ENCODE measurements at places on chromosomes 3 and 15.

GRCh38 chr3:186826410-186826975 lies 16.0 kb upstream of the ADIPOQ start:
- DNase-seq: no peak

- no peak for DNase-seq
Measured at GRCh38 chr3:158091531-158091930, 14.7 kb downstream of the SHOX2 start.

GRCh38 chr15:66880380-66881155 lies 178.5 kb downstream of the SMAD6 start:
- no peak for DNase-seq

GRCh38 chr3:190076136-190076535 lies 44.6 kb downstream of the P3H2 start:
- no peak for DNase-seq

GRCh38 chr3:71783152-71783551 lies 1.8 kb downstream of the PROK2 start:
- DNase-seq: no peak

GRCh38 chr15:38750786-38751185 lies 186.2 kb upstream of the RASGRP1 start:
- DNase-seq: no peak

GRCh38 chr3:88987776-88988175 lies 119.6 kb upstream of the EPHA3 start:
- DNase-seq: no peak

DNA sequence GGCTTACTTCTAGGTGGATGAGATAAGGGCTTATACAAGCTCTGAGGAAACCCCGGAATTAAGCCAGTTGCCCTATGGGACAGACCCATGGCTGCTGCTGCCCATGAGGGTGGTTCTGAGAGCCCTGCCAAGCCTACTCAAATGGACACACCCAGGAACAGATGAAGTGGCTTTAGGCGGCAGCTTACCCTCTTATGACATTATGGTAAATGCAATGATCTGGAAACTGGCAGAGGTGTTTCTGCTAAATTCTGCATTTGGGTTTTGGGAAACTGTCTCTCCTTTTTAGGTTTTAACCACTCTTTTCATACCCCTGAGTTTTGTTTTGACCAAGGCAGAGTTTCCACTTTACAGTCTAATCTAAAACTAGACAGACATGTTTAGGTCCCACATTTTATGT lies 9.0 kb upstream of the ZBED2 start:
- DNase-seq: no peak

DNA sequence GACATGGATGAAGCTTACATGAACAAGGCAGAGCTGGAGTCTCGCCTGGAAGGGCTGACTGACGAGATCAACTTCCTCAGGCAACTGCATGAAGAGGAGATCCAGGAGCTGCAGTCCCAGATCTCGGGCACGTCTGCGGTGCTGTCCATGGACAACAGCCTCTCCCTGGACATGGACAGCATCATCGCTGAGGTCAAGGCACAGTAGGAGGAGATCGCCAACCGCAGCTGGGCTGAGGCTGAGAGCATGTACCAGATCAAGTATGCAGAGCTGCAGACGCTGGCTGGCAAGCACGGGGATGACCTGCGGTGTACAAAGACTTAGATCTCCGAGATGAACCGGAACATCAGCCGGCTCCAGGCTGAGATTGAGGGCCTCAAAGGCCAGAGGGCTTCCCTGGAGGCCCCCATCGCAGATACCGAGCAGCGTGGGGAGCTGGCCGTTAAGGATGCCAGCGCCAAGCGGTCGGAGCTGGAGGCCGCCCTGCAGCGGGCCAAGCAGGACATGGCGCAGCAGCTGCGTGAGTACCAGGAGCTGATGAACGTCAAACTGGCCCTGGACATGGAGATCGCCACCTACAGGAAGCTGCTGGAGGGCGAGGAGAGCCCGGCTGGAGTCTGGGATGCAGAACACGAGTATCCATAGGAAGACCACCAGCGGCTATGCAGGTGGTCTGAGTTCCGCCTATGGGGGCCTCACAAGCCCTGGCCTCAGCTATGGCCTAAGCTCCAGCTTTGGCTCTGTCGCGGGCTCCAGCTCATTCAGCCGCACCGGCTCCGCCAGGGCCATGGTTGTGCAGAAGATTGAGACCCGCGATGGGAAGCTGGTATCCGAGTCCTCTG lies 77.6 kb downstream of the CLDN11 start:
- no peak for DNase-seq

GRCh38 chr3:48899273-48899672 lies 591 bp upstream of the SLC25A20 start:
- no peak for DNase-seq

- peak; percentile 89 for DNase-seq
Measured at GRCh38 chr15:76139368-76140073, 79.7 kb downstream of the TMEM266 start.

Measured in suppressor macrophage (primary cell).